ENCODE measurements at places on chromosomes 16 and 17.

DNA sequence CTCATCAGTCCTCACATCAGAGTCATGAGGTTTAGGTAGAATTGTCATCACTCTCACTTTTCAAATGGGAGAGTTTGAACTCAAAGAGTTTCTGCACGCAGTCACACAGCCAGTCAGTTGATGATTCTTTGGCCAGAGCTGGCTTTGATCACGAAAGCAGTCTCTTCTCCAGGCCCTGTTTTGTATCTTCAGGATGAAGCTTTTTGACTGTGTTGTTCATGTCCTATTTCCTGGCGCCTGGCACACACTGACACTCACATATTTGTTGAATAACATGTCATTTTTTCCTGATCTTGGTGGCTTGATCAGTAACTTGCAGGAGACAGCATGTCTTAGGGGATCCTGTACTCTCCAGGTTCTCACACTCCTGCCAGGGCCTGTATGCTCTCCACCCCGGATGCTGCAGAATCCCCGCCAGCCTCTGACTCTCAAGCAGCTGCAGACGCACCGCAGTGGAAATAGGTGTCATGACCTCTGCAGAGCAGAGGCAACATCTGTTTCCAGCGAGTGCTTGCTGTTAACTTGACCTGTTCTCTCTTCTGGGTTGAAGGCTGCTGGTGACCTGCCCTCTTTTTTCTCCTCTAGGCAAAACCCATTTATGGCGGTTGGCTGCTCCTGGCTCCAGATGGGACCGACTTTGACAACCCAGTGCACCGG is 33.0 kb downstream of the MPRIP start:
- DNase-seq = no peak

DNA sequence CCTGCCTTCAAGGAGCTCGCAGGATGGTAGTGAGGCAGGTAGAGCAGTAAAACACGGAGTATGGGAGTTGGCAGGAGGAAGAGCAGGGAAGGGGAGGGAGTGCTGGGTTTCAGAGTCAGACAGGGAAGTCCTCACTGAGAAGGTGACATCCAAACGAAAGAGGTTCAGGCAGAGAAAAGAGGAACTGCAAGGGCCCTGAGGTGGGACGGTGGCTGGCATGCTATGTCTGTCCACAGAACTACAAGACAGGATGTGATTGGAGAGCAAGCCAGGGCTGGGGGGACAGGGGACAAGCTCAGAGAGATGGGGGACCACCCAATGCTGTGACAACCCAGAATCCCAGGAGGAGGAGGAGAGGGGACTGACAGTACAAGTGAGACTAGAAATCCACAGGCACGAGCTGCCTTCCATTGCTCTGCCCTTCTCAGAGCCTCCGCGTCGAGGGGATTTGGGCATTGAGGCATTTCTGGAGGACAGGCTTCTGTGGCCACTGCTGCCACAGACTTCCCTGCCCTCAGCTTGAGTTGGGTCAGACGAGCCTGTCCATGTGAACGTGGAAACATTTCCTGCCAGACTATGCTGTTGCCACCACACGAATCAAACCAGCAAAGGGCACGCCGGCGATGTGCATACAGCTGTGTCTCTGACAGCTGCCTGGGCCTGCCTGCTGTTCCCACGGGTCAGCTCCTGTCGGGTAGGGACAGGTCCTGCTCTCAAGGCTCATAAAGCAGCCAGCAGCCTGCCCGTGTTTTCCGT is 100.1 kb downstream of the RAB11FIP4 start:
- no peak for DNase-seq

DNA sequence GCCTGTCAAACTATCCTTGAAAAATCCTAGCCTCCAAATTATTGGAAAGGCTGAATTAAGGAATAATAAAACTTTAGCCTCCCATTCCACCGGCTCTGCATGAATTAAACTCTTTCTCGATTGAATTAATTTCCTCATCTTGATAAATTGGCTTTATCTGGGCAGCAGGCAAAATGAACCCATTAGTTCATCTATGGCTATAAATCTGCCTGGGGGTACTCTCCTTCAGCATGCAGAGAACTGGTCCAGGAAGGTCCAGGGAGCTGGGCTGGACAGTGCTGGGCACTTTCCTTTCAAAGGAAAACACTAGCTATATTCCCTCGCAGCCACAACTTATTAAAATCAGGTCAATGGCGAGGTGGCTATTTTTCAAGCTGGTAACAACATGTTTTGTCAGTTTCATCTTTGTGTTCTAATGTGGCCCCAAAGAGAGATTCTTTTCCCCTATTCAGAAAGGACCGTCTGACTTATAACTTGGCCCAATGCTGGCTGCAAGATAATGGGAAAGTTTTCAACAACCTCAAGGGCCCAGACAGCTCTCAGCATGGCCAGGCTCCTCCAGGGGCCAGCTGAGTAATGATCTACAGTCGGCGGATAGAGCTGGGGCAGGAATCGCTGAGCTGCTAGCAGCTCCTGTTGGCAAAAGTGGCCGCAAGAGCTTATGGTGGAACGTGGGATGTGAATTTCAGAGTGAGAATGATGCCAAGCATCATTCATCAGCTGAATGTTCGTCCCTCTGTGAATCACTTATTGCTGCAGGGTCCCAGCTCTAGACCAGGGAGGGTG is 326.9 kb downstream of the SLC39A11 start:
- DNase-seq = no peak

- DNase-seq = no peak
Measured at GRCh38 chr17:61524319-61524718, 66.7 kb downstream of the NACA2 start.

DNA sequence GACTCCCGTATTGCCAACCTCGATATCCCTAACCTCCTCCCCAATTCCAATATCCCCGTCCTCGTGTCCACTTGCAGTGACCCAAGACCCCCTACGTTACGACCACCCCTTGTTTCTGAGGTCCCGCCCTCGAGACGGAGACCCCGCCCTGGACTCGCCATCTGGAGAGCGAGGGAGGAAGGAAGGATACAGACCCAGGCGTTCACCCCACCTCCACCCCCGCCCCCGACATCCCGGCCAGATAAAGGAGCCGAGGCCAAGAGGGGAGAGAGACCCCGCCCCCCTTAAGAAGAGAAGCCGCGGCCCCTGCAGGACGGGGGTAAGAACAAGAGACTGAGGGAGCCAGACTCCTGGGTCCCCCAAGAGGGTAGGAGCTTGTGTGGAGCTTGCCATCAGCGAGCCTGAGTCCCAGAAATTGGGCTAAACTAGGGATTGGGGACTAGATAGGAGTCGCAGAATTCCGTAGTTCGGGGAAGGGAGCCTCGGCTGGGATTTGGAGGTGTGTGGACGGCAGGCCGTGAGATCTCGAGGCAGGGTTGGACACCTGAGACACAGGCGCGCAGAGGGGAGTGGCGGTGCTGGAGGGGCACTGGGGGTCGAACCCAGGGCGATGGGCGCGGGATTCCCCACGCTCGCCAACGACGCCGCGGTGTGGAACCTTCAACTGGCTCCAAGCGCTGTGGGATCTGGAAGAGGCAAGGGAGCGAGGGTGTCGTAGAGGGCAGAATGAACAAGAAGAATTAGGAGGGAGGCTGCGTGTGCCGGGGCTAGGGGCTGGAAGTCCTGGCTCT is at the start of gene BCL6B:
BCL6B (plus strand) TSS at position 270 of the 791 bp plus-strand sequence. CDS start 622 bp downstream, outside the sequence.
- DNase-seq = no peak

GRCh38 chr17:37506678-37507077 is 17.0 kb downstream of the DUSP14 start:
- peak; percentile 18 for DNase-seq

DNA sequence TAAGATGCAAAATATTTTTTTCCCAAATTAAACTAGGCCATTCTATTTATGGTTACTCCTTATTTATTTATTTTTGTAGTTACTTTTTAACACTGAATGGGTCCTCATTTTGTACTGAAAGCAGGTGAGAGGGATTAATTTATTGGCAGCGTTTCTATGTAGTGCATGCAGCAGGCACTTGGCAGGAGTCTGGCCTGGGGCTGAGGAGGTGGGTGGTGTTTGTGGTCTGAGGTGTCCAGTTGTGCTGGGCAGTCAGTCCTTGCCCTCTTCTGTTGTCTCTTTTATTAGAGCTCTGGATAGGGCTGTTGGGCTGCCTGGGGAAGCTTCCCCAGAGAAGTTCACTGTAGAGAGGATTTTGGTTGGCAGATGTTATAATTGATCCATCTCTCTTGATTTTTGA is 12.7 kb downstream of the SEC14L1 start:
- peak; percentile 37 for DNase-seq

- no peak for DNase-seq
Measured at GRCh38 chr17:5694551-5694950, 110.2 kb upstream of the NLRP1 start.
